ENCODE measurements at places on chromosomes 12 and 14.

GRCh38 chr12:120761519-120761934, 35.9 kb downstream of the ACADS start:
- no peak for DNase-seq
- H3K4me3 ChIP-seq: no peak overlapping the region
- H3K27ac ChIP-seq: no peak overlapping the region
- no peaks in the 10 kb centered on the region for H3K27me3 ChIP-seq

- H3K27ac ChIP-seq: peak overlapping the region; percentile 59
- H3K27me3 ChIP-seq: peaks cover 3% of the 10 kb centered on the region
- peaks cover 55% of the 10 kb centered on the region for H3K36me3 ChIP-seq
Measured at GRCh38 chr12:132888852-132889251, 1.4 kb upstream of the CHFR start.

DNA sequence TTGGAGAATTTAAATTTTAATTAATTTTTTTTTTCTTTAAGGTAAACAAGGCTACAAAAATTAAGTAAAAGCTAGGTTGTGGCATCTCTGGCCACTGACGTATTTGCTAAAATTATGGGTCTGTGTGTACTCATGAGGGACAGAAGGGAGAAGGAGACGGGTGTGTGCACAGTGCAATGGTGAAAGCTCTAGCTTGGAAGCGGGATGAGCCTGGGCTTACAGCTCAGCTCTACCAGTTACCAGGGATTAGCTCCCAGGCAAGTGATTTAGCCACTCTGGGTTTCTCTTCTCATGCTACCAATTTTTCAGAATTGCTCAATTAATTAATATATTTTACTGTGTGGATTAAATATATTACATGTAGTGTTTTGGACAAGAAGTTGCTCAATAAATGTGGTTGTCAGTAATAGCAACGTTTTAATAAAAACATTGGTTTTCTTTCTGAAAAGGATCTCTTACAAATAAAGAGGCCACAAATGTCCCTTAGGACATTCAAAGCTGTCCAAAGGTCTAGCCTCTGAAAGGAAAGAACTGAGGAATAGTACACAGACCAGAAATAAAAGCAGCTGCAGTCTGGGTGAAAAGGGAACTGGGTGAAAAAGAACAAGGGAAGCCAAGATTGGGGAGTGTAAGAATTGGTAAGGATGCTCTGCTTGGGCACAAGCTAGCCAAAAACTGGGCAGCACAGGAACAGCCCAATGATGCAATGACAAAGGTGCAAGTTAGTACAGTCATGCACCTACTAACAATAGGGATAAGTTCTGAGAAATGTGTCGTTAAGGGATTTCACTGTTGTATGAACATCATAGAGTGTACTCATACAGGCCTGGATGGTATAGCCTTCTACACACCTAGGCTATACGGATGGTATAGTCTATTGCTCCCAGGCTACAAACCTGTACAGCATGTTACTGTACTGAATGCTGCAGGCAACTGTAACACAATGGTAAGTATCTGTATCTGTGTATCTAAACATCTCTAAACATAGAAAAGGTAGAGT, 61.7 kb downstream of the FERMT2 start:
- H3K4me3 ChIP-seq: no peak overlapping the region
- no peaks in the 10 kb centered on the region for H3K36me3 ChIP-seq
- peaks cover 1% of the 10 kb centered on the region for H3K27me3 ChIP-seq
- peaks cover 1% of the 10 kb centered on the region for H3K4me1 ChIP-seq
- no peak for DNase-seq

DNA sequence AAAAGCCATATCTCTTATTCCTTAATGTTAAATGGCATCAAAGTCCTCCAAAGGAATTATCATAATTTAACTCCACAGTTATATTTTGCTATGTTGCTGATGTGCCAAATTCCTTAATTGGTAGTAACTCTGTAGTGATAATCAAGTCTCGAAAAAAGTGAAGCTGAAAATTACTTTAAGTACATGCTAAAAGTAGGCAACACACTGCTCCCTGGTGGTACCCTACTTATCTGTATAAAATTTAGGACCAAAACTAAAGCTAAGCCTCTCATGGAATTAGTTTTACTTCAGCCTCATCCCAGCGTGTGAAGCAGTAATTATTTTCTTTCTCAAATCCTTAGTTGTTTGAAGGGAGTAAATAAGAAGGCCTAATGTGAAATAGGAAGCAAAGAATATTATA, 132.8 kb downstream of the TTLL5 start:
- H3K4me3 ChIP-seq: no peak overlapping the region
- DNase-seq: no peak
- H3K36me3 ChIP-seq: peaks cover 41% of the 10 kb centered on the region

DNA sequence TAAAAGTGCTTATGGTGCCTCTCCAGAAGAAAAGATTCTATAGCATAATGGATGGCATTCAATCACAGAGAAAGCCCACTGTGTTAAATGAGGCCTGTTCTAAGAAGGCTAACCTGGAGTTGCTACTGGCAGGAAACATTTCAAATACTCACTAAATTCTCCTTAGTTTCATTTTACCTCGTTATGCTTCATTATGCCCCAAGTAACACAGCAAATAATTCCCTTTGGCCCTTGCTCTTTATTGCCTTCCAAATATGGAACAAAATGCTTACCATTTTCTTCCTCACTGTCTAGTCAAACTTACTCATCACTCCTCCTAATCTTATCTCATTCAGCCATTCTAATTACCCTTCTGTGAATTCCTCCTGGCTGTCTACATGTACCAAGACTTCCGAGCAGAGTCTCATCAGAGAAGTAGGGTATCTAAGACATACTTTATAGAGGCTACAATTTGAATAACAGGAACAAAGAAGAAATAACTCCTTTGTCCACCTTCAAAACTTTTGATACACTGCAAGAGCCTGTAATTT, 292.1 kb upstream of the CLEC14A start:
- no peak overlapping the region for H3K4me3 ChIP-seq
- H3K27me3 ChIP-seq: no peaks in the 10 kb centered on the region
- H3K36me3 ChIP-seq: no peaks in the 10 kb centered on the region
- H3K4me1 ChIP-seq: no peaks in the 10 kb centered on the region
- no peak for DNase-seq
- no peak overlapping the region for H3K27ac ChIP-seq

DNA sequence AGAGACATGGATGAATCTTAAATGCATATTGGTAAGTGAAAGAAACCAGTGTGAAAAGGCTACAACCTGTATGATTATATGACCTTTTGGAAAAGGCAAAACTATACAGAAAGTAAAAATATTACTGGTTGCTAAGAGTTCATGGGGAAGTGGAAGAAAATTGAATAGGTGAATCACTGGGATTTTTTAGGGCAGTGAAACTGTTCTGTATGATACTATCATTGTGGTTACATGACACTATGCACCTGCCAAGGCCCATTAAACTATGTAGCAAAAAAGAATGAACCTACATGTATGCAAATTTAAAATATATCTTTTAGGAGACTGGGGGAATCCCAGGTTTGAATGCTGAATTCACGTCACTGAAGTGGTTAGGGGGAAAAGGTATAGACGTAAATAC, 12.6 kb upstream of the OR8S1 start:
- no peak overlapping the region for H3K4me3 ChIP-seq
- H3K27me3 ChIP-seq: no peaks in the 10 kb centered on the region
- peaks cover 7% of the 10 kb centered on the region for H3K4me1 ChIP-seq

- H3K4me1 ChIP-seq: peaks cover 2% of the 10 kb centered on the region
- H3K36me3 ChIP-seq: no peaks in the 10 kb centered on the region
- H3K27ac ChIP-seq: no peak overlapping the region
Measured at GRCh38 chr14:25050269-25051150, 563 bp upstream of the STXBP6 start.

DNA sequence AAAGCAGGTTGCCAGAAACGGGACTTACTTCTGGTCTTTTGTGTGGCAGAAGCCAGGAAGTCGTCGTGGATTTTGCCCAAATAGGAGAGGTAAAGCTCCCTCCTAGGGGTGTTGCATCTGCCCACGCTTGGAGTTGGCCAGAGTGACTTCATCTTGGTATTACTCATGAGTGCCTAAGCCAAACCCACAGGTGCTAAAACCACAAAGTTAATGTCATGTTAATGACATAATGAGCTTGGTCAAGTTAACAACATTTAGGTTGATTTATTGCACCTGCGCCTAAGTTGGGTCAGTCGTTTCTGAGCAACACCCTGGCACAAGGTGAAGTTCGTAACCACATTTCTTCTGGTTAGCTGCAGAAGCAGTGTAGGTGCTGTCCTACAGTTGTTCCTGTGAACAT, 225.2 kb downstream of the FUT8 start:
- H3K27ac ChIP-seq: peak overlapping the region; percentile 31
- DNase-seq: peak; percentile 13
- peaks cover 35% of the 10 kb centered on the region for H3K4me1 ChIP-seq
- no peaks in the 10 kb centered on the region for H3K27me3 ChIP-seq

- no peak overlapping the region for H3K4me3 ChIP-seq
- H3K27ac ChIP-seq: no peak overlapping the region
- no peak for DNase-seq
- no peaks in the 10 kb centered on the region for H3K27me3 ChIP-seq
- peaks cover 61% of the 10 kb centered on the region for H3K36me3 ChIP-seq
- peaks cover 21% of the 10 kb centered on the region for H3K4me1 ChIP-seq
Measured at GRCh38 chr12:109944561-109945359, 44.7 kb downstream of the TCHP start.

- H3K4me1 ChIP-seq: peaks cover 27% of the 10 kb centered on the region
- H3K27me3 ChIP-seq: peaks cover 14% of the 10 kb centered on the region
- peak overlapping the region; percentile 100 for H3K27ac ChIP-seq
- no peak for DNase-seq
Measured at GRCh38 chr12:10614056-10614370, 604 bp upstream of the MAGOHB start.

DNA sequence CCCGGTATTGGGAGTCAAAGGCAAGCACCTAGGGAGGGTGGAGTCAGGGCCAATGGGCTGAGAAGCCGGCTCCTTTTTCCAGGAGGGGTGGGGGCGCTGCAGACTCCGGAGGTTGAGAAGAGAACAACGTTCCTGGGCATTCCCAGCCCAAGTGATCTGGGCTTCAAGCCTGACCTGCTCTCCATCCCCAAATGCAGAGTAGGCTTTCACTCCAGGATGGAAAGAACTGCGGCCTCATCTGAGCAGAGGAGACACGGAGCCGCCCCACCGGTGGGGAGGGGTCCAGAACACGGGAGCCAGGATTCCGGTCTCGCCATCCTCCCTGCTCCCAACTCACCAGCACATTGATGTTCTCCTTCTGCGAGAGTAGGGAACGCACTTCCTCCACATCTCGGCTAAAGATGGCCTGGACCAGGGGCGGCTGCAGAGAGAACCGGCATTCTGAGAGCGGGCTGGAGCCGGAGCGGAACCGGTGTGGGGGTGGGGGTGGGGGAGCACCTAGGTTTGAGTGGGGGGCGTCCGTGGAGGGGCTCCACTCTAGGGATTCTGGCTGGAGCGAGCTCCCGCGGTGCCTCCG, 605 bp downstream of the ANKRD52 start:
- no peak for DNase-seq
- H3K27ac ChIP-seq: peak overlapping the region; percentile 71
- H3K4me1 ChIP-seq: peaks cover 11% of the 10 kb centered on the region
- peak overlapping the region; percentile 86 for H3K4me3 ChIP-seq

- H3K27me3 ChIP-seq: no peaks in the 10 kb centered on the region
- peaks cover 51% of the 10 kb centered on the region for H3K4me1 ChIP-seq
- H3K4me3 ChIP-seq: peak overlapping the region; percentile 37
- H3K27ac ChIP-seq: peak overlapping the region; percentile 77
Measured at GRCh38 chr12:110563702-110564470, 19.2 kb downstream of the PPTC7 start.

- peaks cover 3% of the 10 kb centered on the region for H3K4me1 ChIP-seq
- H3K27ac ChIP-seq: no peak within 1 kb of the TSS
- no peaks in the 10 kb centered on the region for H3K36me3 ChIP-seq
- DNase-seq: no peak
Measured at GRCh38 chr12:57611108-57611826, at the start of gene ARHGEF25. ARHGEF25 (plus strand) TSS chr12:57611435; CDS start chr12:57611895, 460 bp downstream.

GRCh38 chr14:62988967-62989366, 56.3 kb downstream of the KCNH5 start:
- no peak overlapping the region for H3K27ac ChIP-seq
- H3K27me3 ChIP-seq: no peaks in the 10 kb centered on the region
- no peak for DNase-seq
- H3K4me3 ChIP-seq: no peak overlapping the region

- H3K4me1 ChIP-seq: peaks cover 35% of the 10 kb centered on the region
- peaks cover 19% of the 10 kb centered on the region for H3K27me3 ChIP-seq
- H3K4me3 ChIP-seq: no peak overlapping the region
- H3K27ac ChIP-seq: no peak overlapping the region
- H3K36me3 ChIP-seq: no peaks in the 10 kb centered on the region
Measured at GRCh38 chr12:103503546-103504480, 8.0 kb upstream of the C12orf42 start.

GRCh38 chr14:37403626-37404025, 191.4 kb downstream of the FOXA1 start:
- no peak overlapping the region for H3K4me3 ChIP-seq
- no peaks in the 10 kb centered on the region for H3K4me1 ChIP-seq
- H3K27me3 ChIP-seq: no peaks in the 10 kb centered on the region
- DNase-seq: no peak

- no peaks in the 10 kb centered on the region for H3K4me1 ChIP-seq
- H3K4me3 ChIP-seq: no peak overlapping the region
- H3K36me3 ChIP-seq: no peaks in the 10 kb centered on the region
- H3K27me3 ChIP-seq: no peaks in the 10 kb centered on the region
Measured at GRCh38 chr14:28596391-28596790, 170.2 kb upstream of the FOXG1 start.

DNA sequence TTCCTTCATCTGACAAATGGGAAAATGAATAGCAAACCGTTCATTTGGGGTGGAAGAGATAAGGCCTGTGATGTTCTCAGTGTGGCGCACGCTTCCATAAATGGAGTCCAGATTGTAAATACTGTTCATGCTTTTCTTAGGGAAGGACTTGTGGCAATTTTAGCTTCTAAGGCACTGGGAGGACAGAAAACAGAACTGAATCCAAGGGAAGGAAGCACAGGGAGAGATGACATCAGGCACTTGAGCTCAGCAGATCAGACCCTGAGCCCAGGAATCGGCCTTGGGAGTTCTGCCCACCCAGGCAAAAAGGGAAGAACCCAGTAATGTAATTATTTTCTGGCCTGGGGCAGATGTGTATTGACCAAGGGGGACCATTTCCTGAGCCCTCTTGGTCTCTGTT, 7.2 kb upstream of the SH2B3 start:
- no peak overlapping the region for H3K4me3 ChIP-seq
- H3K27ac ChIP-seq: no peak overlapping the region
- peaks cover 36% of the 10 kb centered on the region for H3K4me1 ChIP-seq
- H3K27me3 ChIP-seq: peaks cover 6% of the 10 kb centered on the region
- no peak for DNase-seq

All from activated T-helper 2 cell treated with anti-CD3 and anti-CD28 coated beads, Interferon-gamma antibody, Interleukin-2, Interleukin-4, amounts not matched to agents 10 μg/mL and 5 μg/mL and 100 μg/mL, durations not matched to agents 14 hours and 24 hours and 36 hours (primary cell).